ENCODE measurements at places on chromosomes 2 and 18.

DNA sequence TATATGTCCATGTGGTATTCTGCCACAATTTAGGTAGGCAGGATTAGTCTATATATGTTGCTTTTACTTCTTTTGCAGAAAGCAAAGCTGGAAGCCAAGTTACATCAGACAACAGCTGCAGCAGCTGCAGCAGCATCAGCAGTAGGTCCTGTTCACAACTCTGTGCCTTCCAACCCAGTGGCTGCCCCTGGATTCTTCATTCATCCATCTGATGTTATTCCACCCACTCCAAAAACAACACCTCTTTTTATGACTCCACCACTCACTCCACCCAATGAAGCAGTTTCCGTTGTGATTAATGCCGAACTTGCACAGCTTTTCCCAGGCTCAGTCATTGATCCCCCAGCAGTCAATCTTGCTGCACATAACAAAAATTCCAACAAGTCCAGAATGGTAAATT lies 107.6 kb downstream of the BIRC6 start:
- no peak for DNase-seq

DNA sequence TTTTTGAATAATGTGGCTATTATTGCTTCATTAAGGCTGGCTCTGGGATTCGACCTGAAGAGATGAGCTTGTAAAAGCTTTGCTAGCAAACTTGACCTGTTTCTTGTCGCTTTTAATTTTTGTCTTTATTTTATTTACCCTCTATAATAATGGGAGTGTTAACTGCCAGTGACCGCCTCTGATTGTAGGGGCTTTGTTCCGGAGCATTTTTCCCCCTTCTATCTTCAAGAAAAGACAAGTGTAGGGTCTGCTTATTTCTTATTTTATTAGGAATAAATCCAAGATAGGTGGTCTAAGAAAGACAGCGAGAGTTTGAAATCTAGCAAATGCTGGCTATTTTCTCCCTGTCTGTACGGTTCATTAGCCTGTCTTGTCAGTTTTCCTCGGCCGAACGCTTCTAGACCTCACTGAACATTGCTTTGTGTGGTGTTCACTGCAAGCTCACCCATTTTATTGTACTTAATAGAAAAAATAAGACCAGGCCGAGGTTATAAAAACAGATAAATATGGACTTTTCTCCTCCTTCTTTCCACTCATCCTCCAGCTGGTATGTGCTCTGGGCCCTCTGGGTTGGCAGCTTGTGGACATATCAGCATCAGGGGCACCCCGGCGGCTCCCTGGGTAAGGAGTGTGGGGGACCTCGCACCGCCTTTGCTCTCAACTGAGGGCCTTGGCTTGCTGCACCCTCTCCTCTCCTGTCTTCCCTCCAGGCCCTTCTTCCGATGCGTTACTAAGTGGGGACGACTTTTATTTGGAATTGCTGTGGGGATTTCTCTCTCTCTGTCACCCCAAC lies 8.5 kb downstream of the MEIS1 start:
- no peak for DNase-seq

- no peak for DNase-seq
Observed at GRCh38 chr2:117789505-117789904, 25.0 kb upstream of the DDX18 start.

DNA sequence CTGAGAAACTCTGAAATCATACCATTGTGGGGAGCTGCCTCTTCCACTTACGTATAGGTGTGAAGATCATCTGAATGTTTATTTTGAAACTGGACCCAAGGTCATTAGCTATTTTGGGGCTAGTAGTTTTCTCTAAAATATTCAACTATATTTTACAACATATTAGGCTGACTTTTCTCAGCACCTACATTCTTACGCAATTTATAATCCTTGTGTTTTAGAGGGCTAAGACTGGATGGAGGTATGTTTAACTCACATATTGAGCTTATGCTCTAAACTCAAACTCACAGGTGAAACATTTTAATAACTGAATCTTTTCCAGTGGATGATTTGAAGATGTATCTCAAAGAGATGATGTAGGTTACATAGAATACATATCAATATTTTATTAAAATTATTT lies 49.2 kb downstream of the EFEMP1 start:
- DNase-seq: no peak

DNA sequence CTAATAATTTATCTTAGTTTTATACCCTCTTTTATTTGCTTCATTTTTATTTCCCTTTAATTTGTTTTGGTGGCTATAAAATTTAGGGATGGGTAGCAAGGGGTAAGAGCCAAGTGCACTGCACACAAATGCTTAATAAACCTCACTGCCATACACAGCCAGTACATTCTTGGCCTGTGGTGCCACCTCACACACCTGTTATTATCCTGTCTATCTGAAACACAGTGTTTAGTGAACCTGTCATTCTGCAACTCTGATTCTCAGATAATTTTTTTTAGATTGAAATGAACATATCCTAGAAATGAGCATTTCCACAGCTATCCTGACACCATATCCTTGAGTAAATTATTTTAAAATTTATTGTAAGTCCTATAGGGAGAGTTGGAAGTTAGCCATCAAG lies 807.5 kb downstream of the DCC start:
- DNase-seq: no peak

DNA sequence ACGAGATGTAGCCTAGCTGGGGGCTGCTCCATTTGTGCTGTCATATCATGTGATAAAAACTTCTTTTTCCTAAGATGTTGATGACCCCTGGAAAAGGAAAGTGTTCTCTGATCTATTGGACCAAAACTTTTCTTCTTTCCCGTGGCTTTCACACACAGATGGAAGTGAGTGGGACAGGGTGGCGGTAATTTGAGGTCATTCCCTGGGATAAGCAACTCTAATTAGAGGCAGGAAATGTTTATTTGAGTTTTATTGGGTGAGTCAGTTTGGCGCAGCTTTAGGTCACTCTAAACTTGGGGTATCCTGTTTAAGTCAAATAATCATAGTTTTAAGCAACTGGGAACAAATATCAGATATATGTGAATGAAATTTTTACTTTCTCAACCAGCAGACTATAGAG lies 221.0 kb upstream of the EPAS1 start:
- DNase-seq: no peak

DNA sequence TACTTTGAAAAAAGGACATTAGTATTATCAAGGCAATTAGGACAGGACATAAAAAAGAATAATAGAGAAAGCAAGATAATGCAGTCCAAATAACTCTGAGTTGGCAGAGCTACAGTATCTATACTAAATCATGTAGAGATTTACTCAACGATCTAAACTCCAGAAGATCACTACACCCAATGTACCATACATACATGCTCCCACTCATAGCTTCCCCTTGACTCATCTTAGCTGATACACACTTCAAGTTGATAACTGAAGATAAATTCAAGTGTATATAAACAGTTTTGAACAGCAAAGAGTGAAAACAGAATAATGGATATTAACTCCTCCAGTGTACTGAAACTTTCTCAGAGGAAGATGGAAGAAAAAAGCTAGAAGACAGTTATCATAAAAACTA lies 78.5 kb downstream of the SESTD1 start:
- DNase-seq: no peak

DNA sequence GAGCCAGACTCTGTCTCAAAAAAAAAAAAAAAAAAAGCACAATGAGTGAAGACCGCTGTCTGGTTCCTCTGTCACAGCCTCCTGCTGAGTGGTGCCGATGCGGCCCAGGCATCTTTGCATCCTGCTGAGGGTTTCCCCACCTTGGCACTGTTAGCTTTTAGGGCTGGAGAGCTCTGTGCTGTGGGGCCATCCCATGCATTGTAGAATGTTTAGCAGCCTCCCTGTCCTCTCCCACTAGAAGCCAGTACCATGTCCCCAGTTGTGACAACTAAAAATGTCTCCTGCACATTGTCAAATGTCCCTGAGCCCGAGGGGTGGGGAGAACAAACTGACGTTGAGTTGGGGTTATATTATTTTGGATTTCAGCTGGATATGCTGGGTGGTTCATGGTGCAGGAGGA lies 7.9 kb upstream of the COLEC11 start:
- no peak for DNase-seq

GRCh38 chr18:61261870-61262269 lies 71.4 kb upstream of the CDH20 start:
- no peak for DNase-seq

DNA sequence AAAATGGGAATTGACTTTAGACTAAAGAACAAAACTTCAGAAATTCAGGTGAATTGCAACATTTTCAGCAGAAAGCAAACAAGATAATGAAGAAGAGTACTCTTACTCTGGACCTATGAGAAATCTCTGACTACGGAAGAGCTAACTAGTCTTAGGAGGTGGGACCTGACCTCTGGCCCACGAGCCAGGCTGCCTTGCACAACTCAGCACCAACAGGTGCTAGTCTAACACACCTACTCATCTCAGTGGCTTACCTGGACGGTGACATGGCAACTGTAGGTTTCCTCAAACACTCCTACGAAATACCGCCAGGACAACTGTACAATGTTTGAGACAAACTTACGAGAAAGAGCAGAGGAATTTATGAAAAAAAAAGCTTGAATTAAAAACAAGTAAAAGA lies 3.1 kb upstream of the DSC3 start:
- no peak for DNase-seq

DNA sequence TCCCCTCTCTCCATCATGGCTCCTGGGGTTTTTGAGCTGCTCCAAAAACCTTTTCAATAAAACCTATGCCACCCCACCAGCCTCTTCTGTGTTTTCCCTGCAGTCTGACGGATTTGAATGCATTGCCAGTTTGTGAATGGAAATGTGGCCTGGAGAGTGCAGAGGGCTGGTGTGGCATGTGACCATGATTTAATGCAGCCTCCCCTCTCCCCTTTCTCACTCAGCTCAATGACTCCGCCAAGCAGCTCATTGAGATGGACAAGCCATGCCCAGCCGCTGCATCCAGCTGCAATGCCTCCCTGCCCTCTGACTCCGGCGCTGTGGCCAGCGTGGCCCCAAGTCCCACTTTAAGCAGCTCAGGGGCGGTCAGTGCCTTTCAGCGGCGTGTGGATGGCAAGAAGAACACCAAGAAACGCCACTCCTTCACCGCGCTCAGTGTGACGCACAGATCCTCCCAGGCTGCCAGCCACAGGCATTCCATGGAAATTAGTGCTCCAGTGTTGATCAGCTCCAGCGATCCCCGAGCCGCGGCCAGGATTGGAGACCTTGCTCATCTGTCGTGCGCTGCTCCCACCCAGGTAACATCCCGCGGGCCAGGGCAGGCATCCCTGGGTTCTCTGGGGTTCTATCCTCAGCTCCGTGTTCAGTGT lies 215.3 kb downstream of the SEPTIN10 start:
- DNase-seq: no peak

- no peak for DNase-seq
Observed at GRCh38 chr2:112317303-112318158, 42.1 kb downstream of the ZC3H6 start.

DNA sequence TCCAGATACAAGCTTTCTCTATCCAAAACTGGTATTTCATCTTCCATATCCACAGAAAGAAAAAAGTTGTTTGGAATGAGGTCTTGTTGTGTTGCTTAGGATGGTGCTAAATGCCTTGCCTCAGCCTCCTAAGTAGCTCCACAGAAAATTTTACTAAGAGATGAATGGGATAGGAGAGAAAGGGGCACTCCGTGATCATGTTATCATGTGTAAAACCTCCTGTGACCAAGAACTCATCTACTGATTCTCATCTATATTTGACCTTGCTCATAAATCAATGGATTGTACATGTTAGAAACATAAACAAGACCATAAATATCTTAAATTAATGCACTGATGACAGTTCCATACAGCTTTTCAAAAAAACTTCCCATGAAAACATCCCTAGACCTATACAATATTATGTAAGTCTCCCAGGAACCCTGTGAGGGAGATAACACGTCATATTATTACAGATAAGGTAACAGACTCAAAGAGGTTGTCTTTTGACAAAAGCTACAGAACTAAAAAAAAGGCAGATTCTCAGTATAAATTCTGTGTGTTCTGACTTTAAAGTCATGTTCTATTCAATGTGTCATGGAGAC lies 29.3 kb upstream of the KYNU start:
- DNase-seq: no peak

- no peak for DNase-seq
Observed at GRCh38 chr18:25630682-25631081, 278.7 kb upstream of the ZNF521 start.

GRCh38 chr2:168471163-168471475 lies 15.0 kb downstream of the CERS6 start:
- no peak for DNase-seq

DNA sequence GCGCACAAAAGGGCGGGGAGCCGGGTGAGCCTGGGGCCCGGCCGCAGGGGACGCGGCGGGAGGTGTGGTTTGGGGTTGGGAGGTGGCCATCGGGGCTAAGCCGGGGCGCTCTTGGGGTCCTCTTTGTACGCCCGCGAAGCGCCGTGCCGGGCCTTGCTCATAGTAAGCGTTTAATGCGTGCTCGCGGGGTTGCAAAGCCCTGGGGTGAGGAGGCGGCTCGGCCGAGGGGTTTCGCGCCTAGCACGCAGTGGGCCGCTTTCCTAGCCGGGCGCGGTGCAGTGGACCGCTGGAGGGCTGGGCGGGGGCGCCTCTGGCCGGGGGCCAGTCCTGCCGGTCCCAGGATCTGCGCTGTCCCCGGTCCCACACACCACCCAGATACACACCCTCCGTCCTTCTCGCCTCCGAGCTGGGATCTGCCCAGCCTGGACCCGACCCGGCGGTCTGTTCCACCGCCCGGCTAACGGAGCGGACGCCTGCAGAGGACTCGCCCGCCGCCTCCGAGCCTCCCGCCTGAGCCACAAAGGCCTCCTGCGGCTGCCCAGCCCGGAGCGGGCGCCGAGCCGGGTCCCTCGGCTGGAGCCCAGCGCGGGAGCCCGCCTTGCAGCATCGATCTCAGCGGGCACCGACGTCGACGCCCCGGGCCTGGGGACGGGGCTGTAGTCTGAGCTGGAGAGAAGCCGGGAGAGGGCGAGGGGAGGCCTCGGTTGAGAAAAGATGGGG lies 564 bp downstream of the DPYSL5 start:
- DNase-seq: peak; percentile 33

DNA sequence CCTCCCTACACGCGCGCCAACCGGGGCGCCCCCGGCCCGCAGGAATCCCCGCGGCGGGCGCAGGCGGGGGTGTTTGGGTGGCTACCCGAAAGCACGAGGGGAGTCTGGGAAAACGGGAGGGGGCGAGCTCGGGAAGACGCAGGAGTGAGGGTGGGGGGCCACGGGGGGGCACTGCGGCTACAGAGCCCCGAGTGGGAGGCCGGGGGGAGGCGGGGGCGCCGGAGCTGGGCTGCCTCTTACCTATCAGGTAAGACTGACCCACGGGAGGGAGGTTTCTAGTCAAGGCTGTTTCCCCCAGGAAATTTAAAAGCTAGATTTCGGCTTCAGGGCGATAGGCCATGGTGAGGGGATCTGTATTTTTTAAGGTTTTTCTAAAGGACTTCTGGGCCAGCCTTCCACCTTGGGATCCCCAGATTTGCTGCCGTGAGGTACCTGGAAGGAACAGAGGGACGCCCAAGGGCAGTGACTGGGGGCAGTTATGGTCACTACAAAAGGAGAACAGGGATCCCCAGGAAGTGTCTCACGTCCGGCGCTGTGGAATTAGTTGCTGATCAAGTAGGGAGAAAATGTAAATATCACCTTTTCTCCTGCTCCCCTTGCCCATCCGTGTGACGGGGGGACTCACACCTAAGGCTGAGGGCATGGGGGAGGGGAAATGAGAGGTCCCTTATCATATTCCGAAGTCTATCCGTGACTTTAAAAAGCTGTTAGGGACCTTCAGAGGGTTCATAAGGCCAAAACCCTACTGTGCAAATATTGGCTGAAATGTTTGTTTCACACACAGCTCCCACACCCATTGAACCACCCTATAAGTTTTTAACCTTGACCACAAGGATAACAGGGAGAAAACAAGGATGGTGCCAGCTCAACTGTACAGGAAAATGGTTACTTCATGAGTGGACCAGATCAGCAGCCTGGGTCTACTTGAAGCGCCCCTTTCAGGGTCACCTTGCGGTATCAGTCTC lies 638 bp upstream of the IRS1 start:
- peak; percentile 29 for DNase-seq

Measured in stimulated activated CD8-positive, alpha-beta memory T cell treated with anti-CD3 and anti-CD28 coated beads, Interleukin-4, amount 100 ng/mL, for 48 hours (primary cell).